ENCODE measurements at places on chromosomes 2 and 18.

- no peak for DNase-seq
These were observed 53.2 kb downstream of the VWA3B start for GRCh38 chr2:98140210-98140609.

DNA sequence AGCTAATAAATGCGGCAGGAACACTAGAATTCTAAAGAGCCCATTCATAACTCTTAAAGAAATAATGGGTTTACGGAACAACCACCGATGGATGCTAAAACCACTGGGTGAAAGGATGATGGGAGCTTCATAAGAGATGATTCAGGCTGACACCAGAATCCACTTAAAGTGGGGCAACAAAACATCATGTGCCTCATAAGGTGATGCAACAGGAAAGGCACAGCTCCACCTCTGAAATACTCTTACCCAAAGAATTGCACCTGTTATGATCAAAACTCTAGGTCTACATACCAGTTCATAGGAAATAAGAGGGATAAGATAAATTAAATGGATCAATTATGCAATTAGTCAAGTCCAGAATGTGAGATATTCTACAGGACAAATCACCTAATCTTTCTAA lies 131.4 kb downstream of the DHRS9 start:
- DNase-seq = no peak

- no peak for DNase-seq
These were observed 93.8 kb downstream of the CMPK2 start for GRCh38 chr2:6771634-6772611.

- DNase-seq = no peak
These were observed 9.0 kb upstream of the IMPACT start for GRCh38 chr18:24417480-24417879.

GRCh38 chr18:58596265-58596681 lies 32.6 kb downstream of the ALPK2 start:
- no peak for DNase-seq
